ENCODE measurements at places on chromosomes 13 and 19.
A peak's percentile ranks its signal among the peaks of the same experiment; 100 is the strongest.

DNA sequence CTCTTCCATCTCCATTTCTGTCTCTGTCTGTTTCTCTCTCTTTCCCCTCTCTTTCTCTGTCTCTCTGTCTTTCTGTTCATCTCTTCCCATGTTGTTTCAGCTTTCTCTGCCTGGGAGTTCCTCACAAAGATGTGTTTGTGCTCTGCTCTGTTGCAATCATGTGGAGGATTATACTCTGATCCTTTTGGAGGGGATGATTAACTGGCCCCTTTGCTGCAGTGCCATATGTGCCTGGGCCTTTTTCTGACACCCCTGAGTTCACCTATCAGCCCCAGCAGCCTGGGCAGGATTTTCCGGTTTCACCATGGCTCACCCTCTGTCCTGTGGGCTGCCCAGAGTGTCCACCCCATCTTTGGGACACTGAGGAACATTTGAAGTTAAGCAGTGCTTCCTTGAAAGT, 9.0 kb upstream of the TEX26 start:
- no peak for DNase-seq

- no peak for DNase-seq
These were observed 251.3 kb downstream of the SHISA2 start for GRCh38 chr13:25800523-25800922.

DNA sequence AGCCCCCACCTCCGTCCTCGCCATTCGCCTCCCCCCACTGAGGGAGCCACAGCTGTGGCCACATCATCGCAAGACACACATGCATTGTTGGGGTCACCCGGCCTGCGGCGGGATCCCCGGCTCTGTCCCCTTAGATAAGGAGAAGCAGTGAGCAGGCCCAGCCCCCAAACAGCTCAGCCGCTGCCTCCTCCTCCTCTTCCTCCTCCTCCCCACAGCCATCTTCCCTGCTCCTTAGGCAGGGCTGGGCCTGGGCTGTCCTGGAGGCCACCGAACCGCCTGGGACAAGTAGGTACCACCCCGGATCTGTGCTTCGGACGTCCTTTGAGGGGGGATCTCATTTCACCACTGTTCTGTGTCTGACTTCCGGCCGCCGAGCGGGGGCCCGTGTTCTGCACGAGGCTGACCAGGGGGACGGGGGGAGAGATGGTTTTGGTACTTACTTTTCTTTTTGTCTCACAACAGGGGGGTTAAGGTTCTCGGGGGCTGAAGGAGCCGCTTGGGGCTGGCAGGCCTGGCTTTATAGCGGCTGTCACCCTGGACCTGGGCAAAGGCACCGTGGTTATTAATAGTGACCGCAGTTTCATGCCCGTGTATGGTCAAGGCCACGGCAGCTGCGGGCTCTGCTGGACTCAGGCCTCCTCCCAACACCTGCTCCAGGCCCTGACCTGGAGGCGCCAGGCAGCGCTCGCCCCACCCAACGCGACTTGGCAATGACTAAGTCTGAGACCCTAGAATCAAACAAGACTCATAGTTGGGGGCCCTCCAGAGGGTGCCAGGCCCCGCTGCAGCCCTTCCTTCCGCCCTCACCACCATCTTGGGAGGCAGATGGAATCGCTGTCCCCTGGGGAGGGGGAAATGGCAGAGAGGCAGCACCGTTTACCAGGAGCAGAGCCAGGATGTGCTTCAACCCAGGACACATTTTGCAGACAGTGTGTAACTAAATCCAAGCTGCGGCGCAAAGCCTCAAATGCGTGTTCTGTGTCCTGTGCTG, 18.3 kb downstream of the NMRK2 start:
- DNase-seq: no peak

DNA sequence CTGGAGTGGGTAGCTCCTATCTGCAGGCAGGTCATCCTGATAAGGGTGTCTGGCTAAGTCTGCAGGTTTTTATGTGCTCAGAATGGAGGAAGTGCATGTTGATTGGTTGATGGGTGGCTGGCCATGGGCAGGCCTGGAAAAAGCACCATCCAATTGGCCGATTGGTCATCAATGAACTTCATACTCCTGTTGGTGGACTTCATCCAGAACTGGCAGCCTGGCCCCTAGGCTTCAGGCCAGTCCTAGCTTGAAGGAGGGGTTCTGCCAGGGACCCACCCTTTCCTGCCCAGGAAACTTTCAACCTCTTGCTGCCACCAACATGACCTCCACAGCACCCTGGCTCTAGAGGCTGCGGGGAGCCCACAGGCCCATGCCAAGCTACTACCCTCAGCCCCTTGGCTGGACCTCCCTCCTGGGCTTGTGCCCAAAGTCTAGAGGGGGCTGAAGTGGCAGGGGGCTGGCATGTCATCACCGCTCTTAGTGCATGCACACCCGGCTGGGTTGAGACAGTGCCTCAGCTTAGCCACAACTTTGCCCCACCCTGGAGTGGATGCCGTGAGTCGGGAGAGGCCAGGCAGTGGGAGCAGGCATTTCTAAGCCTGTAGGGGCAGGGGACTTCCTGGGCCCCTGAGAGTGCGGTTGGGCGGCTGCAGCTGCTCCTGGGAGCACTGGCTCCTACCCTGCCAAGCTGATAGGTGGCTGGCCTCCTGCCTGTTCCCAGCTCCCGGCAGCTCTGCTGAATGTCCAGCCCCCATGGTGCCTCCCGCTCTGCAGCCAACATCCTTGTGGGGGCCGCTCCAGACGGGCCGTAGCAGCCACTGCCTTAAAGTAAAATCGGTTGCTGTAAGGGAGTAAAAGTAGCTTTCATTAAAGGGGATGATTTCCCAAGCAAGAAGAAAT, 13.2 kb downstream of the DNAJC15 start:
- no peak for DNase-seq

GRCh38 chr19:46791944-46792343, 3.5 kb upstream of the SLC1A5 start:
- DNase-seq: no peak

GRCh38 chr13:31905961-31906360, 125.6 kb upstream of the FRY start:
- DNase-seq: no peak

- peak; percentile 22 for DNase-seq
These were observed 969 bp upstream of the POMP start for GRCh38 chr13:28657784-28658538.

DNA sequence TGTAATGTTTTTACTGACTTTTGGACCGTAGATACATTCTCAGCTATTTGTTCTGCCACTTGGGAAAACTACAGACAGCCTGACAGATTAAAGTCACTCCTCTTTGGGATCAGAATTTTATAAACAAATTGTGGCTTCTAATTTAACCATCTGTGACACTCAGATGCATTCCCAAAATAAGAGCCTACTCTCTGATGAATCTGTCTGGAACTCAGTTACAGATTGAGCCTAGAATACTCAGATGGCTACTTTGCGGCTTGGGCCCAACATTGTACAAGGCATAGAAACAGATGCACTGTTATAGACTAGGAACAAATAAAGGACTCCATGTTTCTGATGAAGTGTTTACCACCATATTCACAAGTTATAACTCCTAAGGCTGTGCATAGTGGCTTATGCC, 291.0 kb upstream of the SLITRK6 start:
- no peak for DNase-seq

- DNase-seq: no peak
These were observed 26.4 kb upstream of the ZNF507 start for GRCh38 chr19:32318884-32319520.

DNA sequence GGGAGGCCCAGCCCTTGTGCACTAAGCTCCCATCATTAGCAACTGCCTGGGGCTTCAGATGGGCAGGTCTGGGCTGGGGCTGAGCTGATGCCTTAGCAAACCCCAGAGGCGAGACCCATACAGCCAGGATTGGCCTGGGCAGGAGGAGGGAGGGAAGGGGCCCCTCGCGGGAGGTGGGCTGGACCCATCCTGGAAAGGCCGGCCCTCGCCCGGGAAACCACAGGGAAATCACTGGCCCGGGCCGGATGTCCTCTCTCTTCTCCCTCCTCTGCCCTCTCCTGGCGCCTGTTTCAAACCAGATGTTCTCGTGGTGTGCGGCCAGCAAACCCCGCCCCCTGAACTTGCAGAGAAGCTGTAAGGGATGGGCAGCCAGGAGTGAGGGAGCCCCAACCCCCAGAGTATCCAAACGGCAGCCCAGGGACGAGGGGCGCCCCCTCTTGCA, 43.1 kb downstream of the TMEM255B start:
- DNase-seq: no peak

DNA sequence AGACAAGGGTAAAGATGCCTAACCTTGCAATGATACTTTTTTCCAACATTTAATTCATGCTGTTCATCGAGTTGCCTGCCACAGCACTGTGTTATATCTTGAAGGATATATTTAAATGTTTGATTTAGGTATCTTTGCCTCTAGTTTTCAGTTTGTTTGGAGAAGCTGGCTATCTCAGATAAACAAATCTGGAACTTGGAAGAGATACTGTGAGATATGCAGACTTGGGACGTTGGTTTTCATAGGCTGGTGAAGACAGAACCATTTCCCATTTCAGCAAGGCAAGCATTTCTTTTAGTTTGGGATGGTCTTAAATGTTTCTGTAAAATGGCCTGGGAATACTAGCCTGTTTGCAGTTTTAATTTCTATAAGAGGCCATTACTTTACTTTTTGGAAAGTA, 3.3 kb downstream of the RNASEH2B start:
- DNase-seq: no peak

- DNase-seq: no peak
These were observed 117.9 kb downstream of the CRYL1 start for GRCh38 chr13:20407759-20408158.

- DNase-seq: peak; percentile 81
These were observed 9.8 kb upstream of the GNA15 start for GRCh38 chr19:3125900-3126524.

- peak; percentile 55 for DNase-seq
These were observed 15.9 kb upstream of the IZUMO2 start for GRCh38 chr19:50178859-50179537.
